Activated CD8-positive, alpha-beta memory T cell treated with anti-CD3 and anti-CD28 coated beads for 4 hours (primary cell): ENCODE measurements at places on chromosomes 2 and 18.

GRCh38 chr2:23782126-23782525 lies 144.8 kb downstream of the ATAD2B start:
- DNase-seq: no peak

DNA sequence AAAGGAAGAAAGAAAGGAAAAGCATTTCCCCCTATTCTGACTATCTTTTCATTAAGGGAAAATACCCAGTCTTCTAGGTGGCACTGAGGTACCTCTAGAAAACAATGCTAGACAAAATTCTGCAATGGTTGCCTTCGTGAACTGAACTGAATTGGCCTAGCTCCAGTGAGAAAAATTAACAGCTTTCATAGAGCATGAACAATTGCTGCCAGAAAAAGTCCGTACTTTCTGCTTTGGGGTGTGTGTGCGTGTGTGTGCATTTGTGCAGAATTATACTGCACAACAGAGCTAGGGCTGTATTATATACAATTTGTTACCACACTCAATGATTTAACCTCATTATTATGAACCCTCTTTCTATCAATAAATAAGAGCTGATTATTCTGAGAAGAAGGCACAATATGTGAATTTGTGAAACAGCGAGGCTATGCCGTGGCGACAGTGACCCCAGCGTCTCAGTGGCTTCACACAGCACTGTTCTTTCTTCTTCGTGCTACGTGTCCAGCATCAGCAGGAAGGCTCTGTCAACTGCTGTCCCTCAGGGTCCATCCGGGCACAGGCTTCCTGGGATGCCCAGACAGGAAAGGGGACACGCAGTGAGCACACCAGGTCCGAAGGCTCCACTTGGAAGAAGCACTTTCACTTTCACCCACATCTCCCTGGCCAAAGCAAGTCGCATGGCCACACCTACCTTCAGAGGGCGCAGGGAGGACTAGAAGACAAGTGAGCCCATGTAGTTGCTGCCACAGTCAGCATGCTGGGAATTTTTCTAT lies 47.5 kb downstream of the PTGR3 start:
- no peak for DNase-seq

DNA sequence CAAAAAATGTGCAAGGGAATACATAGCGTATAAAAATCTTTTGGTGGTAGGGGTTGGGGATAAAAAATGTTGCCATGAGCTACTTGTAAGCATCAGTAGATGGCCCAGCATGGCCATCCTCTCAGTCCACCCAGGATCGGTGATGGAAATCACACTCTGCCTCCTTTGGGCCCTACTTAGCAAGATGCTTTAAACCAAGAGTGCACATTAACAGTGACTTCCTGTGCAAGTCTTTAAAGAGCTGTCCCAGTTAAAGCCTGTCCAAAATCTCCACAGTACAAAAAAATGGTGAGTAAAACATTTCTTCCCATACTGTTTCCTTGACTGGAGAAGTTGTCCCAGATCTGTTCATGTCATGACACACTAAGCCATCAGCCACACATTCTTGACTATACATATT lies 18.0 kb downstream of the ANKRD44 start:
- no peak for DNase-seq

DNA sequence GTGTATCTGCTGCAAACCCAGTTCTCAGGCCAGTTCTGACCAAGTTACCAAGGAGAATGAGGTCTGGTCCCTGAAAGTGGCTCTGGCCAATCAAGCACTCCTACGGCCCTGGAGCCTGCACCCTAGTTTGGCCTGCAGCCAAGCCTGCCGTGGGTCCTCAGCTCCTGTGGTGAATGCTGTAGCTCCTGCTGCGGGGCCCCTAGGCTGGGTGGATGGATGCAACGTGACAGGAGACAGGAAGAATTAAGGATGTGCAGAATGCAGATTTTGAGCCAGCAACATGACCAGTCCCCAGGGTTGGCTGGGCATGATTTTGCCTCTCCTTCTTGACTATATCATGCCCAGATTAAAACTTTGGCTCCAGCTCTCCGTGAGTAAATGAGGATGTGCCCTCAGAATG lies 97.2 kb downstream of the SMAD7 start:
- no peak for DNase-seq

- no peak for DNase-seq
Observed at GRCh38 chr2:148817210-148817708, 57.8 kb upstream of the KIF5C start.

DNA sequence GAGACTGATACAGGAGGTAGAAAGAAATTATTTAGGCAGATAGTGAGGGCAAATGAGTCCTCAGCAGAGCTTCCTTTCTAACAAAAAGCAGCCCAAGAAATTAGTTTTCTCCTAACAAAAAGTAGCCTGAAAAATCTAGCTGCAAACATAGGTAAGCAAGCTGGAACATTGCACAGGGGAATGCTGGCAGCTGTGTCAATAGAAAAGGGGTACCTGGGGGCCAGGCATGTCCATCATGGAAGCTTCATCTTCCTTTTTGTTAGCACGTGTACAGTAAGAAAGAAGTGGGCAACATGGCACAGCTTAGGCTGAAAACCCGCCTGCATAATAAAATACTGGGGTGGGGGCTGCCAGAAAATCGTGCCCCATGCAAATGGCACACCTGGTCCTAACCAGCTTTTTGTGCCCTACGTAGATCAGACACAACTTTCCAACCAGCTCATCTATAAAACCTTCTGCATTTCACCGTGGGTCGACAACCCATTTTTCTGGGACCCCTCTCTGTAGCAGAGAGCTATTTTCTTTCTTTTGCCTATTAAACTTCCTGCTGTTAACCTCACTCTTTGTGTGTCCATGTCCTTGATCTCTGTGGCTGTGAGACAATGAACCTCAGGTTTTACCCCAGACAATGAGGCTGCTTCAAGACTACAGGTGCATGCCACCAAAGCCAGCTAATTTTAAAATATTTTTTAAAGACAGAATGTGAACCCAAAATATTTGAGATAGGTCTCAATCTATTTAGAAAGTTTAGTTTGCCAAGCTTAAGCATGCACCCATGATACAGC lies 6.6 kb upstream of the MTHFD2 start:
- DNase-seq: no peak

GRCh38 chr2:82275599-82275998 lies 1971.0 kb upstream of the LRRTM1 start:
- DNase-seq: no peak

DNA sequence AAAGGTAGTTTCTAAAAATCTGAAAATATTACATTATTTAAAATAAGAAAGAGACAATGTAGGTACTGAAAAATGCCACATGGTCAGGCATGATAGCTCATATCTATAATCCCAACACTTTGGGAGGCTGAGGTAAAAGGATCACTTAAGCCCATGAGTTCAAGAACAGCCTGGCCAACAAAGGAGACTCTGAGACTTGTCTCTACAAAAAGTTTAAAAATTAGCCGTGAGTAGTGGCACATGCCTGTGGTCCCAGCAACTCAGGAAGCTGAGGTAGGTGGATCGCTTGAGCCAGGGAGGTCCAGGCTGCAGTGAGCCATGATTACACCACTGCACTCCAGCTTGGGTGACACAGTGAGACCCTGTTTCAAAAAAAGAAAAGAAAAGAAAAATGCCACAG lies 21.8 kb downstream of the ATAD2B start:
- DNase-seq: no peak

DNA sequence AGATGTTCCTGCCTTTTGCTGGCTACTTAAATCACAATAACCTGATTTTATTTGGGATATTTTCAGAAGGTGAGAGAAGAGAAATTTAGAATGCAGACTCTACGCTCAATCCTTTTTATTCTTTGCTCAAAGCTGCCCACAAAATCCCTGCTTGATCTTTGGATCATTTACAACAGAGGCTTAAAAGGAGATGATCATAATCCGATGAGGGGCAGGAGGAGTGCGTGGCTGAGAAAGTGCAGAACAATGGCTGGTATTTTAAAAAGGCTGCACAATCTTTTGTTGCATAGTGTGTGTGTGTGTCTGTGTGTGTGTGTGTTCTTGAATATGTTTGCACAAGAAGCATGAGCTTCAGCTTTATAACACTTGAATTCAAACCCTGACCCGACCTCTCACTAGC lies 256.3 kb upstream of the MYT1L start:
- no peak for DNase-seq

- no peak for DNase-seq
Observed at GRCh38 chr2:74585406-74586185, 31.1 kb downstream of the DOK1 start.

DNA sequence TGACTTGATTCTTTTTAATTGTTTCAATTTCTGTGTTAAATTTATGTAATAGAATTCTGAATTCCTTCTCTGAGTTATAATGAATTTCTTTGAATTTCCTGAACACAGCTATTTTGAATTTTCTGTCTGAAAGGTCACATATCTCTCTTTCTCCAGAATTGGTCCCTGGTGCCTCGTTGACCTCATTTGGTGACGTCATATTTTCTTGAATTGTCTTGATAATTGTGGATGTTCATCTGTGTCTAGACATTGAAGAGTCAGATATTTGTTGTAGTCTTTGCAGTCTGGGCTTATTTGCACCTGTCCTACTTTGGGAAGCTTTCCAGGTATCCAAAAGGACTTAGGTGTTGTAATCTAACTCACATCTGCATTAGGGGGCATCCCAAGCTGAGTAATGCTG lies 111.4 kb upstream of the LRRTM4 start:
- no peak for DNase-seq

GRCh38 chr2:75602724-75603342 lies 42.1 kb upstream of the EVA1A start:
- DNase-seq: no peak

DNA sequence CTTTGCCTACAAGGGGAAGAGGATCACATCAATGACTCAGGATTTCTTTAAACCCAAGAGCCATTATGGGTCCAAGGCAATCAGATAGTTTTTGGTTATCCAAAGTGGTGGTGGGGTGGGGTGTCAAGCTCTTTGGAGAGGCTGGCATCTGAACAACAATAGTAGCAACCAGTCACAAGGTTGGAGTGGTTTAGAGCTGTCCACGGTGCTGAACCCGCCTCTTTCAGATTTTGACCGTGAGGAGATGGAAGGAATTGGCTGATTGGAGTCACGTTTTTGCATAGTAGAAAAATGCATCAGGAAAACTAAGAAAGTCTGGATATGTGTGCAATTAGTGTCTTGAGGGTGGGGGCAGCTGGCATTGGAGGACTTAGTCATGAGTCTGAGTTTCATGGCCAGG lies 159.9 kb downstream of the LOXHD1 start:
- no peak for DNase-seq

DNA sequence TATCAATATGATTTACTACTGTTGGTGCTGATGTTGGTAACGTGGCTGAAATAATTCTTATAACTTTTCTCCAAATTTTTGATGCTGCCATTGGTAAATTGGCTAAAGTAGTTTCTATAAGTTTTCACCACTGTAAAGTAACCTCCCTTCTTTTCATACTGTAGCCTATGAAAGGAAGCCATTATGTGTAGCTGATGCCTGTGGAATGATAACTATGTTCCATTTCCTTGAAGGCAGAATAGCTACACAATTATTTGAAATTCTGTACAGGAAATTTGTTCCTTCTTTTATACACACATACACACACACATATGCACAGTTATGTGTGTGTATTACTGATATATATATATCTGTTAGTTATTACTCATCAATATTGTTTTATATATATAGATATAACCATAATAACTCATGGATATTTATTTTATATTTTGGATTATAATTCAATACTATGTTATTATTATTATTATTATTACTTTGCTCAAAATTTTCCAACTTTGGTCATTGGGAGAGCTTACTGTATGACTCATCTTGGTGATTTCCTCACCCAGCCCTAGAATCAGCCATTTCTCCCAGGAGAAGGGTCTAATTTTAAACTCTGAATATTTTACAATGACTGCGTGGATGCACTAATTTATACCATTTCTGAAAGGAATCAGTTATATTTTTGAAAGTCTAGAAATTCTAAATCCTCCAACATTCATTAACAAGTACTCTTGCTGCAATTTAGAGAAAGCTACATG lies 1677.7 kb downstream of the SUCLG1 start:
- DNase-seq: no peak
